Occipital lobe (tissue), 3 donors: ENCODE measurements at places on chromosomes 13 and 19. TPM values are rescaled to one million over a fixed set of nuclear protein-coding genes. Genes with fewer than 3 reads are reported as not detected.

DNA sequence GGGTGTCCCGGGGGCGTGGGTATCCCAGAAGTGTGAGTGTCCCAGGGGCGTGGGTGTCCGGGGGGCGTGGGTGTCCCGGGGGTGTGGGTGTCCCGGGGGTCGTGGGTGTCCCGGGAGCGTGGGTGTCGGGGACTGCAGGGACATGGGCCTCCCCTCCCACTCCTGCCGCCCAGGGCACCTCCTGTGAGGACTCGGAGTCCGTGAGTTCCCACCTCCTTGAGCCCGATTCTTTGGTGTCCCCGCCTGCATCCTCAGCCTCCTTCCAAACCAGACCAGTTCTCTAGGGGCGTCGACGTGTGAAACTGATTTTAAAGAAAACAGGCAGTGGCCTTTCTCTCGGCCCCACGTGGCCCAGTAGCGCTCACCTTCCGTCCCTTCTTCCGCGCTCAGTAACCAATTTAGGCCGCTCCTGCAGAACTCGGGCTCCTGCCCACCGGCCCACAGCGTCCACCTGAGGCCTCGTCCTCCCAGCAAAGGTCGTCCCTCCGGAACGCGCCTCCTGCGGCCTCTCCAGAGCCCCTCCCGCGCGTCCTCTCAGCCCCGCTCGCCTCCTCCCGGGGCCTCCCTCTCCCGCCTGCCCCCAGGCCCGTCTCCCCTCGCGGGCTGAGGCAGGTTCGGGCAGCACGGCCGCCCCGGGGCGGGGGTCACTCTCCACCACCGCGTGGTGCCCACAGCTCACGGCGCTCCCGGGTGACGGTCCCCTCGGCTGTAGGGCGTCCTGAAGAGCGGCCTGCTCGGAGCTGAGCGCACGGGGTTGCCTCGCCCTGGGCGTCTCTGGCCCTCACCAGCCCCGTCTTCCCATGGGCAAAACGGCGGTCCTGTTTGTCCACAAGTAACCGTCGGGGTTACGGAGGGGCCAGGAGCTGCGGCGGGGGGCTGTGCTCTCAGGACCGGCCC lies 3.8 kb downstream of the F7 start:
- DNase-seq: no peak

CCDC70 gene
- not detected for total RNA-seq

GRCh38 chr19:17254636-17255035 lies 8.9 kb upstream of the NR2F6 start:
- no peak for DNase-seq

GRCh38 chr19:37484406-37485168 lies 15.4 kb downstream of the ZNF570 start:
- DNase-seq: no peak

GRCh38 chr13:80618781-80619180 lies 277.9 kb upstream of the SPRY2 start:
- peak; percentile 6 for DNase-seq

CD37 gene
- total RNA-seq: 1.1 TPM

GRCh38 chr19:30090476-30090875 lies 148.4 kb downstream of the URI1 start:
- DNase-seq: no peak

DNA sequence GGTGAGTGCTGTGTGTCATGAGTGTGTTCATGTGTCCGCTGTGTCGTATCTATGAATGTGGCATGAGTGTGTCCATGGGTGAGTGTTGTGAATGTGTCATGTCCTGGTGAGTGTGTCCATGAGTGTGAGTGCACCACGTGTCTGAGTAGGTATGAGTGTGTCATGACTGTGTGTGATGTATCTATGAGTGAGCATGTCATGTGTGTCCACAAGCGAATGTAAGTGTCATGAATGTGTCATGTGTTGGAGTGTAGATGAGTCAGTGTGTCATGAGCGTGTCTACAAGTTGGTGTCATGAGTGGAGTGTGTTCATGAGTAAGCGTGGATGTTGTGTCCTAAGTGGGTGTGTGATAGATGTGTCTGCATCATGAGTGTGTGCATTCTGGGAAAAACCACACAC lies 129.4 kb downstream of the TUBA3C start:
- no peak for DNase-seq

- no peak for DNase-seq
Observed at GRCh38 chr13:46885018-46885417, 11.8 kb downstream of the HTR2A start.

DNA sequence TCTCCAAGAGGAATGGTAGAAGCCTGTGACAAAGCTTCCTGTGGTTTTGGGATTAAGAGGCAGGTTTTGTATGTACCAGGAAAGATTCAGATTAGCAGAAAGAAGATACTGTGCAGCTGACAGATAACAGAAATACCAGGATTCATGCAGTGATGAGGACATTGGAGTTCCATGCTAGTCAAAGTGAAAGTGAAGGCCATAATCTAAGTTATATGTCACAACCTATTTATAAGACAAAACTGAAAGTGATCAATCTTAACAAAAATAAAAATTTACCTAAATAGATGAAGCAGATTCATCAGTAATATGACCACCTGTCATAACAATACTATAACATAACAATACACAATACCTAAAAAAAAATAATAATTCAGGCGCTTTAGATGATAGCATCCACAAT lies 1305.2 kb upstream of the PCDH9 start:
- DNase-seq: no peak

DNA sequence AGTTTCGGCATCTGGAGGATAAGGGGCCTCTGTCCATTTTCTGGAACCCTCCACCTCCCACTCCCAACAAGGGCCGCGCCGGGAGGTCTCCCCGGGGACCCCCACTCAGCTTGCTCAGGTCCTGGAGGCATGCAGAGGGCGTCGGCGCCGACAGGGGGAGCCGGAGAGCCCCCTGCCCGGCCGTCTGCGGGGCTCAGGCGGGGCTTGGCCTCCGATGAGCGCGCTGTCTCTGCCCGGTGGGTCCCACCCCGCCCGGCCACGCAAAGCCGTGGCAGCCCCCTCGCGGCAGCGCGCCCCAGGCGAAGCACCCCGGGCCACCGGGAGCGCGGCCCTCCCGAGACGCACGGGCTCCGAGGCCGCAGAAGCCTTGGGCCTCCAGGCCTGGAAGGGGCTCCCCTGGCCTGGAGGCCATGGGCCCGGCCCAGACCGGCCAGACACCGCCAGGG lies 149.7 kb upstream of the ZNF536 start:
- DNase-seq: no peak

DNA sequence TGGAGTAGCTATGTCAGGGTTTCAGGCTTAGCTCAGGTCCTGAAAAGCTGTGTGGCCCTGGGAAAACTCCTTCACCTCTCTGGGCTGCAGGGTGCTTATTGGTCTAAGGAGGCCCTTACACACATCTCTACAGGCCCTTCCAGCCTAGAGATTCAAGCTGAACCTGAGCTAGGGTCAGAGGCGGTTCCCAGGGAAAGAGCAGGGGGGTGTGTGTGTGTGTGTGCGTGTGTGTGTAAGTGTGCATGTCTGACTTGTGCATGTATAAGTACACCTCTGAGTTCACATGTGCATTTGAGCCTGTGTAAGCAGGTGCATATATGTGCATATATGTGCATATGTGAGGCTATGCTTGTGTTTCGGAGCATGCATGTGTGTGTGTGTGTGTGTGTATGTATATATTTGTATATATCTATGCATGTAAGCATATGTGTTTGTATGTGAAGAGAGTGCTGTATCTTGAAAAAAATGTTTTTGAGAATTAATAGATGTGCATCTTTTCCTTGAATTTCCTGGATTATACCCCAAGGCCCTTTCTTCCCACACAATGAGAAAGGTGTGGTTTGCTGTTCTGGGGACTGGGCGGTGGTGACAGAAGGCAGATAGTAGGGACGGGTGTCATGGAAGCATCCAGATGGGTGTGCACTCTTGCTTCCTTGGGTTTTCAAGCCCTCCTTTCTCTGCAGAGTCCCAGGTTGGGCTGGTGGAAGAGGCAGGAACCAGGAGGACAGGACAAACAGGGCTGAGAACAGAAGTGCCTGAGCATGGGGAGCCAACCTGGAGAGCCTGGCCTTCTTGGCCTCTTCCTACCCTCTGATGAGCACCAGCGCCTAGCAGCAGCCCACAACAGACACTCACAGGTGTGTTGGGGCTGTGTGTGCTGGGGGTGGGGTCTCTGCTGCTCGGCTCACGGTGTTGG lies 150.3 kb upstream of the TSHZ3 start:
- no peak for DNase-seq

DNA sequence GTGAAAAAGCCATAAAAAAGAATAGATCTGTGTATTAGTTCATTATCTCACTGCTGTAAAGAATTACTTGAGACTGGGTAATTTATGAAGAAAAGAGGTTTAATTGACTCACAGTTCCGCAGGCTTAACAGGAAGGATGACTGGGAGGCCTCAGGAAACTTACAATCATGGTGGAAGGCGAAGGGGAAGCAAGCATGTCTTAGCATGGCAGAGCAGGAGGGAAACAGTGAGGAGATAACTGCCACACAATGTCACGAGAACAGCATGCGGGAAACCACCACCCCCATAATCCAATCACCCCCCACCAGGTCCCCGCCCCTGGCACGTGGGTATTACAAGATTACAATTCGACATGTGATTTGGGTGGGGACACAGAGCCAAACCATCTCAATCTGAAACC lies 39.1 kb upstream of the EEF1AKMT1 start:
- DNase-seq: no peak

DNA sequence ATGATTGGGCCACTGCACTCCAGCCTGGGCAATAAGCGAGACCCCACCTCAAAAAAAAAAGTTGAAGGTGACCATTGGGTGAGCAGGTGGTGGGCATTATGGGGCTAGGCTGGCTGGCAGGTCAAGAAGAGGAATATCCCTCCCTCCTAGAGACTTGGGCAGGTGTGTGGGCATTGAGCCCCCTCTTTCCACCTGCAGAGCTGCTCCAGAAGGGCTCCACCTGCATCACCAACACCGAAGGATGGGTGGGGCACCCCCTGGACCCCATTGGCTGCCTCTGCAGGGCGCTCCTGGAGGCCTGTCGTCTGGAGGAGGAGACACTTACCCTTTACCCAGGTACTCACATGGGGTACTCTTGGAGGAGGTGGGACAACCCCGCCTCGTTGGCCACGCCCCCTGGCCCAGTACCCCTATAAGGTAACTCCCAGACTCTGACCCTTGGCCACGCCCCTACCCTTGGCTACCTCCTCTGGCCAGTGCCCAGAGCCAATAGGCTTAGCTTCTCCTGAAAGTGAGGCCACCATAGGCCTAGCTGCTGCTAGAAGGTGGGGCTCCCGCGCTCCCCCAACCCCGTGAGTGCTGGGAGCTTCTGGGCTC lies 21.9 kb downstream of the ZSWIM4 start:
- DNase-seq: no peak

GRCh38 chr13:108044954-108045353 lies 170.4 kb downstream of the LIG4 start:
- DNase-seq: no peak

UPK1A gene
- total RNA-seq: not detected

- no peak for DNase-seq
Observed at GRCh38 chr19:47614021-47614295, 5.0 kb downstream of the BICRA start.

SLC10A2 gene
- total RNA-seq: not detected

GNA15 gene
- total RNA-seq: 1.9 TPM

GRCh38 chr19:40693150-40693788 lies 2.8 kb upstream of the NUMBL start:
- no peak for DNase-seq

GRCh38 chr19:54430306-54431254 lies 15.3 kb downstream of the TTYH1 start:
- DNase-seq: no peak
